ENCODE measurements at places on chromosomes 3 and 15. TPM values are rescaled to one million over a fixed set of nuclear protein-coding genes. Genes with fewer than 3 reads are reported as not detected.

- H3K27ac ChIP-seq, result no peak overlapping the region
- no peaks in the 10 kb centered on the region for H3K4me1 ChIP-seq
- H3K4me3 ChIP-seq, result no peak overlapping the region
- H3K27me3 ChIP-seq, result no peaks in the 10 kb centered on the region
- no peaks in the 10 kb centered on the region for H3K36me3 ChIP-seq
- no peak for DNase-seq
Measured at GRCh38 chr3:139537361-139537760, 2.2 kb downstream of the RBP1 start.

Gene GAP43
- total RNA-seq, result not detected

Gene CYP1A1
- not detected for total RNA-seq

DNA sequence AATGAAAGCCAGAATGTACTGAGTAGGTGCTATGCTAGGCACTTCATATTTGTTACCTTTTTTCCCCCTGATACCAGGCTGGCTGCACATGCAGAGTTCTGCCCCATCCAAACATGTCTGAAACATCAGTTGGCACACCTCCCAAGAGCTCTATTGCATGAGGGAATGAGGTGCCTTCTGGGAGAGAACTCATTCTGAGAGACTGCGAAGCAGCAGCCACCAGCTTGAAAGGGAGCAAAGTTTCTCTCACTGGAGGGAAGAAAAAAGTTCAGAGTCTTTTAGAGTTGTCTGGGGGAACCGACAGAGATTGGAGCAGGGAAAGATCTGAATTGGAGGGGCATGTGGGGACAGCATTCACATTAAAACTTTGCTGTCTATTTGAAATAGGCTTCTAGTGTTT, 84.1 kb downstream of the AGBL1 start:
- no peaks in the 10 kb centered on the region for H3K4me1 ChIP-seq
- no peaks in the 10 kb centered on the region for H3K36me3 ChIP-seq
- no peak overlapping the region for H3K27ac ChIP-seq
- DNase-seq, result no peak
- H3K27me3 ChIP-seq, result no peaks in the 10 kb centered on the region

- no peak overlapping the region for H3K4me3 ChIP-seq
- no peaks in the 10 kb centered on the region for H3K36me3 ChIP-seq
- H3K4me1 ChIP-seq, result no peaks in the 10 kb centered on the region
- no peaks in the 10 kb centered on the region for H3K27me3 ChIP-seq
- peak; percentile 15 for DNase-seq
Measured at GRCh38 chr3:133747907-133748639, 1.9 kb downstream of the TF start.

GRCh38 chr3:31105438-31106077, 211.1 kb upstream of the GADL1 start:
- H3K4me3 ChIP-seq, result no peak overlapping the region
- H3K4me1 ChIP-seq, result no peaks in the 10 kb centered on the region
- no peaks in the 10 kb centered on the region for H3K36me3 ChIP-seq
- no peaks in the 10 kb centered on the region for H3K27me3 ChIP-seq
- no peak overlapping the region for H3K27ac ChIP-seq

Gene PIGB
- total RNA-seq, result 46.6 TPM

DNA sequence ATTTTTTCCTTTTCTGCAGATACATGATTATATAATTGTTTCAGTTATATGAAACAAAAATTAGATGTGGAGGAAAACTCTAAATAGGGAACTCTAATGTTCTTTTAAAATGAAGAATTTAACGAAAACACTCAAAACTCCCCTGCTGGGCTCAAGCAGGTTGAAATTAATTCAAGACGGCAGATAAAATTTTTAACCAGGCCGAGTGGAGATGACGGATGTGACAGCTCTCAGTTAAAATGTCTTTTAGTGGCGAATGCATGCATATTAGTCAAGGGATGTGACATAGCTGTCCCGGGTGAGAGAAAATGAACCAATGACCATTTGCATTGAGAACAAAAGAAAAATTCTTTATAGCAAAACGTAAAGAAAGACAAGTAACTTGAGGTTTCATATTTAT, 110.1 kb downstream of the ROBO2 start:
- H3K27me3 ChIP-seq, result no peaks in the 10 kb centered on the region
- H3K4me3 ChIP-seq, result no peak overlapping the region
- no peak for DNase-seq
- H3K4me1 ChIP-seq, result peaks cover 26% of the 10 kb centered on the region

Gene FAM131A
- total RNA-seq, result 23.0 TPM
